ENCODE measurements at places on chromosomes 2 and 18.

GRCh38 chr2:85584354-85584856, at the start of gene VAMP5:
TSS of gene VAMP5 (plus strand) at chr2:85584431. CDS start at chr2:85584491, 60 bp downstream.
- no peak for DNase-seq

DNA sequence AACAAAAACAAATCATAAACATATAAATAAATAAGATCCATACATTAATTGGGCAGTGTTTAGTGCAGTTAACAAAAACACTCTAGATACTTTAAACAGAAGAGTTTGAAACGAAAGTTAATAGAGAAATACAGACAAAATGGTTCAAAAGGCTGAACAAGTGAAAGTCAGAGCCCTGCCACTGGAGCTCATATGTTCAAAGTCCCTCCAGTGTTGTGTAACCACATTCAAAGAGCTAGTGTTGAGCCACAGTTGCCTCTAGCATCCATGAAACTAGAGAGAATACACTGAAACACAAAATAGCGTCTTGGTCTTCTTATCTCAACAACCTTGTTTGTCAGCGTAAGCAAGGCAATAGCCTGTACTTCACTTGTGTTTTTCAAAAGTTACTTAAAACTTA, 1309.8 kb upstream of the NRXN1 start:
- no peak for DNase-seq

- no peak for DNase-seq
These were observed 186.8 kb downstream of the TMEM247 start for GRCh38 chr2:46666044-46666679.

DNA sequence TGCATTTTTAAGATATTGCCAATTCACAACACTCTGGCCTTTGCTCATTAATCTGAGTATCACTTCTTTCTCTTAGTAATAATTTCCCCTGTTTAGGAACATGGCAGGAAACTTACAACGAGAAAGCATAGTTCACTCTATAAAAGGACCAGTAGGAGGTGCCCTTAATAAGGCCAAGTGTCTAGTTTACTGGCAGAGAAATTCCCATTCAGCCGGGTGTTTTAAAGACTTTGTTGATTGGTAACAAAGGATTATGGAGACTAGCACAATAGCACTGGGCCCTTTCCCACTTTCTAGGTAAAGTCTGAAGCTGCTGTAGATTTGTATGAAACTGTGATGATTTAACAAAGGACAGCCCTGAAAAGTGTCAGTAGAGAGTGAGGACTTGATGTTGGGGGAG, 3.1 kb downstream of the DCC start:
- DNase-seq = no peak

GRCh38 chr2:105397025-105397722, 1.7 kb downstream of the FHL2 start:
- DNase-seq = no peak

Data from dorsolateral prefrontal cortex (tissue), 122 donors.